Fibroblast of skin of left quadriceps (primary cell): ENCODE measurements at places on chromosomes 11 and 22.

DNA sequence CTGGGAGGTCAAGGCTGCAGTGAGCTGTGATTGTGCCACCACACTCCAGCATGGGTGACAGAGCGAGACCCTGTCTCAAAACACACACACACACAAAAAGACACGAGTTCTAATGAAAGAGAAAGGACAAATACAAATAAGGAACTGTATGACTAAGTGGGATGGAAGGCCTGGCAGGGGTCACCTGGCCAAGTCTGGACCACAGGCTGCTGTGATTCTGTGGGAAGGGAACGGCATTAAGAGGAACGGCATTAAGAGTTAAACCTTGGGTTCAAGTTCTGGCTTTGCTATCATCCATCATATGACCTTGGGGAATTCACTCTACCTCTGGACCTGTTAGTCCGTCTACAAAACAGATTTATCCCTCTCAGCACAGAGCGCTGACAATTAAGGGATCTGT lies 47.7 kb downstream of the LRFN4 start:
- DNase-seq: no peak

DNA sequence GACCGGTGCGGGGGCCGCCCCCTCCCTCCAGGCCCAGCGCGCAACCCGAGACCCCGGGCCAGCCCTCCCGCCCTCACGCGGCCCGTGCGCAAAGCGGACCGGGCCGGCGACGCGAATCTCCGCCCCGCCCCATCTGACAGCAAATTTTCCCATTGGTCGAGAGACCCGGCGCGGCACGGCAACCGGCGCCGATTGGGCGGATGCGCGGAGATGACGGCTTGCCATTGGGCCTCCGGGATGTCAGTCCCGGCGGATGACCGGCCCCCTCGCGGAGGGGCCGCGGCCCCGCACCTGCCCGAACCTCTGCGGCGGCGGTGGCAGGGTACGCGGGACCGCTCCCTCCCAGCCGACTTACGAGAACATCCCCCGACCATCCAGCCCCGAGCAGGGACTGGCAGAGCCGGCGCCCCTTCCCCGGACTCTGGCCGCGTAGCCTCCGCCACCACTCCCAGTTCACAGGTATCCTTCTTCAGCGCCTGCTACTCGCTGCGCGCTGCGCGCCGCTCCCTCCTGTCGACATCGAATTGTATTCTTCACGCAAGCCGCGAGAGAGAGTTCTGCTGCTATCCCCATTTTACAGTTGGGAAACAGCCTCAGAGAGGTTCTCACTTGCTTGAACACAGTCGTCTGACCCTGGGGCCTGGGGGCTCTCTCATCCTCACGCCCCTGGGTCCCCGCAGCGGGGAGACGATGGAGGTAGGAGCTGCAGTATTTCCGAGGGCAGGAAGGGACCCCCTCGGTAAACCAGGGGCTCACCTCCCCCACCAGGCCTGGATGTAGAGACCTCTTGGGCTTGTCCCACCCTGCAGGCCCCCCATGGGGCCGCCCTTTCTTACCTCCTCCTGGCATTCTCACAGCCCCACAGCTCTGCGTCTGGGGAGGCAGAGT lies at the start of gene ARVCF:
ARVCF (minus strand) TSS at position 90 of the 888 bp plus-strand sequence. CDS start 26,029 bp downstream, outside the sequence.
- DNase-seq: peak; percentile 67

GRCh38 chr11:48024635-48025071 lies 44.3 kb downstream of the PTPRJ start:
- no peak for DNase-seq

DNA sequence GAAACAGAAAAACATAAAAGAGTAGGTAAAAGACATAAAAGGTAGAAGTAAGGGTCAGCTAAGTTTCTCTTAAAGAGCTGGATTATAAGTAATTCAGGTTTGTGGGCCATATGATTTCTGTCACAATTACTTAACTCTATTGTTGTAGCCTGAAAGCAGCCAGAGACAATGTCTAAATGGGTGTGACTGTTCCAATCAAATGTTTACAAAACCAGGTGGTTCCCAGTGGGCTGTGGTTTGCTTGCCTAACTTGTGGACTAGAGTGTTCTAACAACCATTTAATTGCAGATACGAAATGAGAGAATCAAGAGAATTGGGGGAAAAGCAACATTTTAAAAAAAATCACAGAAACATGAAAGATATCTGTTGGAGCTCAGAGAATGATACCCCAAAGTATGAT lies 22.6 kb downstream of the OR6M1 start:
- no peak for DNase-seq

DNA sequence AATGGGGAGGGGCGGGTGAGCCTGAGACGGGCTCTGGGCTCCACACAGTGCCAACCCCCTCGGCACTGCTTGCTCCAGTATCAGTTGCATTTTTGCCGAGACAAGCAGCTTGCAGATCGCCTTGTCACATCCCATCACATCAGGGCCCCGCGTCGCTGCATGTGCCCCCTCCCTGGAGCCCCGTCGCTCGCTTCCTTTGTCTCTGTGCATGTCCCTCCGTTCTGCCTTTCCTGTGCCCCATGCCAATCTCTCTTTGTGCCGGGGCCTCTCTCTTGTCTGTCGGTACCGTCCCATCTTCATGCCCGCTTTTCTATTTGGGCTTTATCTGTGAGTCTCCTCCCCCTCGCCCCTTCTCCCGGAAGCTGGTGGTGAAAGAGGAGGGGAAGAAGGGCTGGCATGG lies 202.2 kb downstream of the CEP164 start:
- no peak for DNase-seq

DNA sequence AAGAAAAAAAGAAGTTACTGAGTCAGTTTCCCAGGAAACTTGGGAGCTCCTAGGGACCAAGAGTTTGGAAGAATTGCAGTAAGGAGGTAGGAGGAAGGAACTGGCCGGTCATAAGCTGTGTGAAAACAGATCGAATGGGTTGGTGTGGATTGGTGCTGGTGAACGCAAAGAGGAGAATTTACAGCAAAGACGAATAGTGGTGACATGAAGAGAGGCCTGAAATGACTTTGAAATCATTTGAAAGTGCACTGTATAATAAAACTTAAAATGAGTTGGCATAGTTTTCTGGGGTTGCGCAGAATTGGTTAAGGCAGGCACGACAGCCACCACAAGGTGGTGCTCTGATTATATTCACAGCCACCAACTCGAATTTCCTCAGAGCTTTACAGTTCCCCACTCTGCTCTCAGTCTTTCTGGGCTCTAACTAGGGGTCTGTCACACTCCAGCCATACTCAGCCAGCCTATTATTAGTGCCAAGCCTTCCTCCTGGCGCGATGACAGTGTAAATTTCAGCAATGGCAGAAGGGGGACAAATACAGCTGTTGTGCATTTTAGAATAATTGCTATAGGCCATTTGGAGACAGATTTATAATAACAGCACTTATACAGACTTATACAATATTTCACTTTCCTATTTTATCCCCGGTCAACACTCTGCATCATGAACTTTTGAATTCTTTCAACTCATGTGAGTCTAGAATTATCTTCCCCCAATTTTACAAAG lies 8.3 kb upstream of the HTR3B start:
- no peak for DNase-seq

DNA sequence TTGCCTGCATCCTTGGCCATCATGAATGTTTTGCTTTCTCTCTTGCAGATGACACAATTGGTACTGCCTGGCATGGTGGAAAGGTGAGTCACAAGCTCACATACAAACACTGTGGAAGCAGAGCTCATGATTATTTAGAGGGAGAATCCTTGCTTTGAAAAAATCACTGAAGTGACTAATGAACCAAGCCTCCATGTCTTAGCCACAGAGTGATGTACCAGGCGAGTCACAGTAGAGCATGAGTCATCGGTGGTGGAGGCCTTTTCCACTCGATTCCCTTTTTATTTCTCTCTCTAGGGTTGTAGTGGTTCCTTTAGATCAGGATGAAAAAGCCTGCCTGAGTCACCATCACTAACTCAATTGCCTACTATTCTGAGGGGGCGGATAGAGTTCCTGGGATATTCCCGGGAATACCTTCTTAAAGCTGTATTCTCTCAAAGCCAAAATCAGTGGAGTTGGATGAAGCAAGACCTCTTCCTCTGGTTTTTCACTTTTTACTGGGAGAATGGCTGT lies 49.6 kb upstream of the ALKBH3 start:
- DNase-seq: peak; percentile 98
